WERI-Rb-1 (cell line): ENCODE measurements at places on chromosomes 12 and 14.

- no peak for DNase-seq
Observed at GRCh38 chr14:81384900-81385299, 15.2 kb downstream of the STON2 start.

GRCh38 chr12:122003651-122004611 is 17.8 kb upstream of the BCL7A start:
- DNase-seq = no peak

DNA sequence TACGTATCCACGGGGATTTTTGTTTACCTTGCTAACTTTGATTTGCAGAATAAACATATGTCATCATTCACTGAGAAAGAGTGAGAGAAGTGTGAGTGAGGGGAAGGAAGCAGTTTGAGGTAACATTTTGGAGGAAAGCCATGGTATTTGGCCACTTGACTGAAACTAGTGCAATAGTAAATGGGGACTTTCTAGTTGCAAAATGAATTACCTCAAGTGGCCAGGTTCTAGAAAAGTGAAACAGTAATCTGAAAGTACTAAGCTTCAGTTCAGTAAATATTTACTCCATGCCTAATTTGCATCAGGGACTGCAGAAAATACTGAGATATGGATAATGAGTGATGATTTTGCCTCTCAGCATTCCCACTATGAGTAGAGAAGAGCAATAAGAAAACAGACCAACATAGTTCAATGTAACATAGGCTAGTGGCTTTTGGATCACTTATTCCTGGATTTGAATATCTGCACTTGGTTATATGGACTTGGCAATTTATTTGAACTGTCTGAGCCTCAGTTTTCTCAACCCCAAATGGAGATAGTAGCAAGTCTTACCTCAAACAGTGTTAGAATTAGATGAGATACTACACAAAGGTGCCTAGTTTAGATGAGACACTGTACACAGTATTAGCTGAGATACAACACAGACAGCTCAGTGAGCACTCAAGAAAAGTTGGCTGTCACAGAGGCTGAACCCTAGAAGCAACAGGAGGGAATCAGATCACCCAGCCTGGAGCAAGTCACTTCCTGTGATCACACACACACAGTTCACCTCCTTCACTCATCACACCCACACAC is 439.1 kb downstream of the NPAS3 start:
- DNase-seq = no peak

DNA sequence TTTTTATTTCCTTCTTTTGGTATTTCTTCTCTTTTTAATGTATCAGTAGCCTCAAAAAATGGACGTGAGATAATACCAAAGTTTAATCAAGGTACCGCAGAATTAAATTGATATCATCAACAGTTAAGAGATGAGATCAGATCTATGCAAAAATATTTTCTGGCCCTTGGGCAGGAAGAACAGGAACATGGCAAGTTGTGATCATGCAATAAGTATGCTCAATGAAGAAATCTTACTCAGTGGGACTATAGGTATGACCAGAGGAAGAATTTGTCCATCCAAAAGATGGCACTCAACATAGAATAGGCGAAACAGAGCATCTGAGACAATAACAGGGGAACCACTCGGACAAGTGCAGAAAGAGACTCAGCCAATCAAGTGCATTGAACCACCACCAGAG is 914 bp upstream of the GARIN2 start:
- no peak for DNase-seq

GRCh38 chr14:95514131-95515079 is 2.0 kb downstream of the SYNE3 start:
- DNase-seq = no peak

- peak; percentile 97 for DNase-seq
Observed at GRCh38 chr12:124480469-124481256, 86.7 kb downstream of the NCOR2 start.

DNA sequence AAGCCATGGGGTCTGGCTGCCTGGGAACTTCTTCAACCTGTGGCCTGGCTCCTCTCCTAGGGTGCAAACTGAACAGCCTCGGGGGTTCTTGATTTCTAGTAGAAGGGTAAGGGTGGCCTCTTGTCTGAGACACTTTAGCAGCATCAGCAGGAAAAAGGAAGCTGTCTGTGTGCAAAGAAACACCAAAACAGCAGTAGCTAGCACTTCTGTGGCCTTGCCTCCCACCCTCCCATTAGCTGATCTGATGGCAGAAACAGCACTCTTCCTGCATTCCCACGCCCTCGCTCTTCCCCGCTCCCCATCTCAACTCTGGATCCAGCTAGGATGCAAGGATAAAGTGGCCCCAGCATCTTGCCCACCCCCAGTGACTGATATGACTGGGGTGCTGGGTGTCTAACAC is 20.7 kb downstream of the SLC7A8 start:
- DNase-seq = no peak

DNA sequence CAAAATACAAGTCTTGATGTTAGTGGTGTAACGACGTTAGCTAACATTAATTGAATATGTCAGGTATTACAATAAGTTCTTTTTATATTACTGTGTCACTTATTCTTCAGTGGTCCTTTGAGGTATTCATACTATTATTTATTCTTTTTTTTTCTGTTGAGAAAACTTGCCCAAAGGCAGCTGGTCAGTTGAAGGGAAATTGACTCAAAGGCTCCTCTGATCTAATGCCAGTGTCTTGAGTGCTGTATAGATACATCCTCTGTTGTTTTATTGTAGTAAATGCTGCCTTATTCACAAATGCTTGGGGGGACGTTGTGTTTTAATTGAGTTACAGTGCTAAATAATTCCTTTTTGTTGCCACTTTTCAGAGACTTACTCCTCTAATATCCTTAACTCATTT is 23.0 kb downstream of the SCYL2 start:
- DNase-seq = no peak
